ENCODE measurements at places on chromosomes 3 and 15.

GRCh38 chr15:96701443-96701842 lies 370.9 kb downstream of the NR2F2 start:
- no peak for DNase-seq

- DNase-seq: no peak
Measured at GRCh38 chr15:48785195-48785594, 25.7 kb downstream of the CEP152 start.

GRCh38 chr3:141629976-141630375 lies 108.1 kb upstream of the RNF7 start:
- DNase-seq: no peak

GRCh38 chr3:186489507-186489906 lies 54.7 kb downstream of the CRYGS start:
- DNase-seq: no peak

- peak; percentile 51 for DNase-seq
Measured at GRCh38 chr3:159732172-159733111, 256.2 kb upstream of the IL12A start.

DNA sequence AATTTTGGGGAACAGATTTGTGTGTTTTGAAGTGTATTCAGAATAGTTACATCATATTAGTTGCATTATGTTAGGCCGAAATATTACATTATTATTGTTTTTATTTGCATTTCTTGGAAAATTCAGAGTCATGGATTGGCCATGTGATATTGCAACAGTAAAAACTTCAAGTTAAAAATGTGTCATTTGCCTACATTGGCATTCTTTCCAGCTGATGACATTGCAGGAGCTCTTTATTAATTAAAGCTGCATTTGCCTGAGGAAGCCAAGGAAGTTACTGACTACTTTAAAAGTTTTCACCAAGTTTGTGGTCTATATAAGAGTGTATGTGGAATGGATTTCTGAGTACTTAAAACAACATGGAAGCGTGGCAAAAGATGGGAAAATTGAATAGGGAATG lies 726.4 kb upstream of the SGO1 start:
- DNase-seq: no peak

DNA sequence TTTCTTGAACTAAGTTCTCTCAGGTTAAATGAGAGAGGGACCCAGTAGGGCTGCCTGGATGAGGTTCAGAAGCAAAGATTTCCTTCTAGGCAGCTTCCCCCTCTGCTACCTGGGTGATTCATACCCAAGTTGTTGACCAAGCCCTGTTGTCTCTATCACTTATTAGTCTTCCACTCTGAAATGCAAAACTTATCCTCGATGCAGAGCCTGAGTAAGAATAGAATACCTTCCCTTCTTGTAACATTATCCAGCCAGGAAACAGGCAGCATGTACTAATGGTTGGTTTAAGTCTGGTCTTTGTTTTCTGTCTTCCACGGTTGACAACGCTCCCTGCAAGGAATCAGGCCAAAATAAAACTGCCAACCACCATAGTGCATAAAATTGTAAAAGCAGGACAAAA lies 377.3 kb downstream of the MECOM start:
- DNase-seq: no peak

- no peak for DNase-seq
Measured at GRCh38 chr3:165217739-165218138, 21.6 kb upstream of the SLITRK3 start.

DNA sequence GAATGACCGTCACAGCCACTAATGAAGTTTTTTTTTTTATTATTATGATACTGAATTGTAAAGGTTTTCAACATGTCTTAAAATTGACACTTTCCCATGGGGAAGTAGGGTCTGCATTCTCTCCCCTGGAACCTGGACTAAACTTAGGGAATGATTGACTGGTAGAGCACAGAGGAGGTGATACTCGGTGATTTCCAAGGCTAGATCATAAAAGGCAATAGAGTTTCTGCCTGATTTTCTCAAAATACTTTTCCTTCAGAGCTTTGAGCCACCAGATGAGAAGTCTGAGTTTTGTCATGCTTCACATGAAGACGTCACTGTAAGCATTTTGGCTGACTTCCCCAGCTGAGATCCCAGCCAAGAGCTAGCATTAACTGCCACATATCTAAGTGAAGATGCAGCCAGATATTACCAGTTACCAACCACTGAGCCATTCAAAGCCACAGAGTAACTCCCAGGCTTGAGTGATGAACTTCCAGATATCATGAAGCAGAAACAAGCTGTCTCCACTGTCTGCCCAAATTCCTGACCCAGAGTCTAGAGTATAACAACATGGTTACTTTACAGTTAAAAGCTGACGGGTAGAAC lies 105.8 kb downstream of the LSAMP start:
- DNase-seq: no peak

DNA sequence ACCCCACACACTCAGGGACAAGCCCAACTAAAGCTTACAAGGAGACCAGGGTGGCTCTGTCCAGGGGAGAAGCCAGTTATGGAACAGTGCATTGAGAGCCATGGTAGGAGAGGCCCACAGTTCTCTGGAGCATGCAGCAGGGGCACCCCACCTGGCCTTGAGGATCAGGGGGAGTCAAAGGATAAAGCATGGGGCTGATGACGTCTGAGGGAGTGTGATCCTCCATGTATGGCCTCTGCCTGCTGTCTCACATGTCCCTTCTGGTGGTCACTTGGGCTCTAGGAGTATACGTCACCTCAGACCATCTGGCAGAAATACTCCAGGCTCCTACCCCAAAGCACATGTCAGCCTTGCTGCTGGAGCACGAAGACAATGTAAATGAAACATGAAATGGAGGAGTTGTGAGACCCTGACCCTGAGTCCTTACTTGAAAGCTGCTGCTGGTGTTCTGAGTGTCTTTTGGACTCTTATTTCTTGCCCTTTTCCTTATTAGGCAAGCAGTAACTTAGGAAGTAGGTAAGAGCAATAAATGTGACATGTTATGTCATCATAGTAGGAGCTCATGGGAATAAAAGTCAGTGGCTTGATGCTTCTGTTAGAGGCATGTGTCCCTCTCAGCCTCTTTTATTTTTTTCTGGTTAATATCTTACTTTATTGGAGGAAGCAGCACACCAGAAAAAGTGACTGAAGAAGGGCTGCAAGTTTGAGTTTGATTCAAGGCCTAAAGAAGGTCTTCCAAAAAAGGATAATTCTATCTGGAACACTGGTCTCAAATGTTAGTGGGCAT lies 15.5 kb downstream of the SRPRB start:
- DNase-seq: no peak

GRCh38 chr3:84738086-84738485 lies 220.7 kb upstream of the CADM2 start:
- DNase-seq: no peak

DNA sequence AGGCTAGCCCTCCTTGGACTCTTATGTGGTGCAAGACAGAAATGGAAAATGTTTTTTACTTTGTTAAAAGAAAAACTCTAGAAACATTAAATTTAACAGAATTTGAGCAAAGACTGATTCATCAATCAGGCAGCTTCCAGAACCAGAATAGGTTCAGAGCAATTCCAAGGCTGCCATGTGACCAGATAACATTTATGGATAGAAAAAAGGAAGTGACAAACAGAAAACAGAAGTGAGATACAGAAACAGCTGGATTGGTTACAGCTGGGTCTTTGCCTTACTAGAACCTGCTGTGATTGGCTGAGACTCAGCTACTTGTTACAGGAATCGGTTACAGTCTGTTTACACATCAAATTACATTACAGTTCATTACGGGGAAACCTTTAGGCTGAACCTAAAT lies 22.5 kb upstream of the OTOL1 start:
- no peak for DNase-seq

- DNase-seq: peak; percentile 33
Measured at GRCh38 chr3:127588806-127589577, 1.5 kb downstream of the TPRA1 start.

GRCh38 chr3:17181413-17181907 lies 296.7 kb downstream of the PLCL2 start:
- no peak for DNase-seq

- DNase-seq: no peak
Measured at GRCh38 chr15:98694161-98694560, 45.8 kb downstream of the IGF1R start.

- no peak for DNase-seq
Measured at GRCh38 chr3:55000953-55001352, 73.1 kb upstream of the LRTM1 start.

GRCh38 chr3:194107107-194107506 lies 28.8 kb upstream of the HES1 start:
- DNase-seq: no peak

DNA sequence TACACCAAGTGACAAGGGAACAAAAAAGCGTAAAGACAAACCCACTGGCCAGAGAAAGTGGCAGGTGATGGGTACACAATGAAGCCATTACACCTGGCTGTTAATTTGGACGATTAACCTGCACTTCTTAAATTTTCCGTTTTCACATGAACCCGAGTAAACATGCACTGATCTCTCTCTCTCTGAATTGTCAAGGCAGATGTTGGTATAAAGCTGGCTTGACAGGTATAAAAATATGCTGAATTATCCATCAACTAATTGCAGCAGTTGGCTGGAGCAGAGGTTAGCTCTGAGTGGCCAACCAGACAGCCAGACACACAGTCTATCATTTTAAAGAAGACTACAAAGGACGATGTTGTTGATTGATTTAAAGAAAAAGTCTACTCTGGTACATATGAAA lies 561.7 kb upstream of the ALCAM start:
- DNase-seq: no peak

GRCh38 chr3:64766440-64766839 lies 78.6 kb upstream of the ADAMTS9 start:
- no peak for DNase-seq

DNA sequence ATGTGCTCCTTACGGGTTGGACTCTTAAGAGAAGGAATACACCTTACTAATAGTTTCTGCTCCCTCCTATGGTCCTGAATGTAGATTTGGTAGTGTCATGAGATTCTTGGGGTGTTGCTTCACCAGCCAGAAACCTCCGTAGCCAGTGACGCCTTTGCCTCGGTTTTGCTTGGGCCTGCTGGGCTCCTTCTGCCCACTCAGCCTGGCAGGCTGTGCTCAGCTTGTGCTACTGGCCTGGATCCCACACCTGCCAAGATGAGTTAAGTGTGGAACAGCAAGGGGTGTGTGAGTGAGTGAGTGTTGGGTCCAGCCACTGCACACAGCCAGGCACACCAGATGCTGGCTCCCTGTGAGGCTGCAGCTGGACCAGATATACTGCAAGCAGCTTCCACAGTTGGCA lies 560.1 kb downstream of the NLGN1 start:
- DNase-seq: no peak

- no peak for DNase-seq
Measured at GRCh38 chr15:51793521-51794305, 35.7 kb upstream of the TMOD3 start.

- no peak for DNase-seq
Measured at GRCh38 chr3:14216257-14217048, 37.8 kb downstream of the LSM3 start.

DNA sequence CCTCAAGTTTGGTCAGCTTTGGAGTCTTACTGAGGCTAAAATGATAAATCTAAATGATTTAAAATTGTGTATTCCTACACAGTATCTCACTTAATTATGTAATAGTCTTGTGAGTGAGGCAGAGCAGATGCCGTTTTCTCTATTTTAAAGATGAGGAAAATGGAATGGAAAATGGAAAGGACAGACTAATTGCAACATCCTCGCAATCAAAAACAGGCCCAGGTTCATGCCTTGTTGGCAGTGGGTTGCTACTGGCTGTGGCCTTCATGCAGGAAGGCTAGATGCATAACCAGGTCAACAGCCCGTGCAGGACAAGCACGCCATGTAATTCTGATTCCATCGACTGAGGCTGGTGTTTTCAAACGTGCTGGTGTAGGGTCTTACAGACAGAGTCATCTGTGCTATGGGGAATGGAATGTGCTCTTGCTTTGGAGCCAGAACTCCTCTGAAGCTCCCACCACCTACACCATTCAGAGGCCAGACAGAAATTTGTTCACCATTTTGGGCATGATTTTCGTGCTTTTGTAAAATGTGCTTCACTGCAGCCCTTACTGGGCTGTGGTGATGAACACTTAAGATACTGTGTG lies 37.9 kb downstream of the MLH1 start:
- DNase-seq: no peak

- DNase-seq: no peak
Measured at GRCh38 chr15:85154061-85154460, 172.4 kb downstream of the PDE8A start.

DNA sequence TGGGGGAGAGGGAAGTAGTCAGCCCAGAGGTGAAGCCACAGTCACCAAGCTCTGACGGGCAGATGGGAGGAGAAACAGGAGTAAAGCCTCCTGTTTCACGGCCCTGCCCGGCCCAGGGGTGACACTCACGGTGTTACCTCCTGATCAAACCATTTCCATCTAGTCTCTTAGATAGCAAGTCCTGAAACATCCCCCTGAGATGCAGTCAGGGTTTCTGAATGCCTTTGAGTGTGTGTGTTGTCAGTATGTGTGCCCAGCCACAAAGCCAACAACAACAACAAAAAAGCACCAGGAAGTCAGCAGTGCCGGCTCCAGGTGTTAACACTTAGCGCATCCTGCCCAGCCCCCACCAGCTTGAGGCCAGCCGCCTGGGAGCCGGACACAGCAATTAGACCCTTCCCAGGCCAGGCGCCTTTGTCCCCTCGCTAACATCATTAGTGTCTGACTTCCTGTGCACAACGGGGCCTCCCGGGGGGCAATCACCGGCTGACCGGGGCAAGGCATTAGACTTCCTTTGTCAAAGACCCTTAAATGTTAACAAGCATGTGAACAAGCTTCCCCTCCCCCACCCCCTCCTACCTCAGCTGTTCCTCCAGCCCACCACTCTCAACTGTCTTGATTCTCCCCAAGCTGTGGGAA lies 34.5 kb downstream of the IL17RD start:
- no peak for DNase-seq

DNA sequence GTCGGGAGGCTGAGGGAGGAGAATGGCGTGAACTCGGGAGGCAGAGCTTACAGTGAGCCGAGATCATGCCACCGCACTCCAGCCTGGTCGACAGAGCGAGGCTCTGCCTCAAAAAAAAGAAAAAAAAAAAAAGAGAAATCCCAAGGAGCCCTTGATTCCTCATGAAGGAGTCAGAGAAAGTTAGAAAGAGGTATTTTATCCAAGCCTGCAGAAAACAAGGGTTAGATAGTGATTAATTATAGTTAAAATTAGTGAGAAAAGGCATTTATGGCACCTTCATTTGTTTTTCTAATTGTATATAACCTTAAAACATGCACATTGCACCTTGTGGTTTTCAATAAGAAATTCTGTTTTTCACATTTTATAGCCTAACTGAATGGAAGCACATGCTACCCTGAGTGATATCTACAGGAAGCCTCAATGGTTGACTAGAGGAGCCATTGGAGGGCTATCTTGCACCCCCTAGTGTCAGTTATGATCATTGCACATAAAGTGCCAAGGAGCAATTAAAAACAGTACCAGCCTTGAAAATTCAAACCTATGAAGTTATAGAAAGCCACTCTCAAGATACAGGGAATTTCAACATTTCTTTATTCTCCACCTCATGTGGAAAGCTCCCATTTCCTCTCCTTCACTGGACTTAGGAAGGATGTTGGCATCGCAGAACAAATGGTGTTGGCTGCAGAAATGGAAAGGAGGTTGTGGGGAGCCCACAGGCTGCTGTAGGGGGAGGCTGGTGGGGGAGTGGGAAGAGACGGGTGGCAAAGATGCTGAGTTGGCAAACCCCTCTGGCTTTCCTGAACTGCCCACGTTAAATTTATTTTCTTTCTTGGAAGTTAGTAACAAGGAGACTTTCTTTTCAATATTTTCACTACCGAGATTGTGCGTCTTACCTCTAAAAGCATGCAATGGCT lies 48.5 kb downstream of the ITGA11 start:
- no peak for DNase-seq

- DNase-seq: peak; percentile 67
Measured at GRCh38 chr3:129316248-129317013, 37.8 kb downstream of the HMCES start.
